Stimulated activated CD4-positive, alpha-beta T cell treated with anti-CD3 and anti-CD28 coated beads, TNF-alpha, amount 100 ng/mL, for 4 hours (primary cell): ENCODE measurements at places on chromosomes 2 and 18.

- no peak for DNase-seq
Observed at GRCh38 chr2:159516241-159516758, 100.0 kb downstream of the BAZ2B start.

GRCh38 chr2:208294482-208295024 is 28.5 kb downstream of the PIKFYVE start:
- DNase-seq = no peak

- DNase-seq = no peak
Observed at GRCh38 chr2:15845737-15846405, 94.5 kb upstream of the MYCN start.

DNA sequence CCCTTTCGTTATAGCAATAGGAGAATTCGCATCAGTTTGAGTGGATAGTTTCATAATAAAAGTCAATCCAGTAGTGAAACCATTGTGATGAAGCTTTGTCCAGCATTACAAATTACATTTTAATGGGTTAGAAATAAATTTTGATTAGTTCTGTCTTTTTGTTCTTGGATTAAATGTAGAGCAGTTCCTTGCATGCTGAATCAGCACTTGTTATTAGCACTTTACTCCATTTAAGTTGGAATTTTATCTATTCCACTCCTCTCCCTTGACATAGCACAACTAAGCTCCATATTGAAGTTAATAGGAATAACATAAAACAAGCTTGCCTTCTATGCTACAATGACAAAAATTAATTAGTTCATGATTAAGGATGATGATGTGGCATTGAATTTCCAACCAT is 624.1 kb downstream of the CCDC85A start:
- no peak for DNase-seq

DNA sequence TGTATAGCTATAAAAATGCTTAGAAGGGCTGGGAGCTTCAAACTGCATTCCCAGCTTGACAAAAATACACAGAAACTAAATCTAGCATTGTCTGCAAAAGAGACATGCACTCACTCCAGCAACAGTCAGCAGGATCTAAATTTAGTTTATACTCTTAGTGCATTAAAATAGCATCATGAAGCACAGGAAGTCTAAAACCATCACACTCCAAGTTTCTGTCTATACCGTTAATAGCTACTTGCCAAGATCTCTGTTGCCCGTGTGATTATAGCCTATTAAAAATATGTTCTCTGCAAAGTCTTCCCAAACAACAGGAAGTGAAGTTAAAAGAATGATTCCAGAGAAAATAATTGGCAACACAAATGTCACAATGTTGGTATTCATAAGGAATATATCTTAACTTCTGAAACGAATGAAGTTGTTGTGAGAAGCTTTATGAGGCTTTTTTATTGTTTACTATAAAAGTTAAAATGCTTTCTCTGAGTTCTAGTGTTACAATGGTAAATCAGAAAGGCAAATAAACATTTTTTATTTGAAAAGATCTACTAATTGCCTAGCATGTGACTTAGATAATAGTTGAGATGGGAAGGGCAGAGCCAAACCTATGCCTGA is 184.2 kb downstream of the ZNF385B start:
- DNase-seq = no peak

GRCh38 chr2:168639018-168639417 is 163.4 kb upstream of the NOSTRIN start:
- no peak for DNase-seq

- DNase-seq = no peak
Observed at GRCh38 chr18:12434541-12434929, 26.8 kb downstream of the PRELID3A start.

GRCh38 chr2:183063083-183063482 is 15.5 kb upstream of the DUSP19 start:
- no peak for DNase-seq

DNA sequence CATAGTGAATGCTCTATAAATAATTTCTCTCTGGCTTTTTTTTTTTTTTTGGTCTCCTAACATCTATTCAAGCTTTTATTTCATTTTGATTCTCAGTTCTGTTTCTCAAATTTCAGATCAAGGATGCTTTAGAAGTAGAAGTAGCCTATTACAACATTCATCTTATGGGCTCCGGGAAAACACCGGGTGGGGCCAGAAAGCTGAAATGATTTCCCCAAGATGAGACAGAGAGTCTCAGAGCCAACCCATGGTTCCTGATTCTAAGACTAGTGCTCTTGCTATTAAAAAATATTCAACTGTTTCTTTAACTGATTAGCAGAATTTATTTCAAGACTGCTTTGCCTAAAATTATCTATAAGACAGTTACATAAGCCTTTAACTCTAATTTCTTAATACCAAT is 147.2 kb upstream of the CCDC68 start:
- DNase-seq = no peak

GRCh38 chr2:167761465-167762136 is 485.8 kb downstream of the STK39 start:
- no peak for DNase-seq

- no peak for DNase-seq
Observed at GRCh38 chr2:156779416-156780120, 343.4 kb downstream of the GPD2 start.

GRCh38 chr2:15588329-15588919 is 3.2 kb upstream of the DDX1 start:
- DNase-seq = no peak

DNA sequence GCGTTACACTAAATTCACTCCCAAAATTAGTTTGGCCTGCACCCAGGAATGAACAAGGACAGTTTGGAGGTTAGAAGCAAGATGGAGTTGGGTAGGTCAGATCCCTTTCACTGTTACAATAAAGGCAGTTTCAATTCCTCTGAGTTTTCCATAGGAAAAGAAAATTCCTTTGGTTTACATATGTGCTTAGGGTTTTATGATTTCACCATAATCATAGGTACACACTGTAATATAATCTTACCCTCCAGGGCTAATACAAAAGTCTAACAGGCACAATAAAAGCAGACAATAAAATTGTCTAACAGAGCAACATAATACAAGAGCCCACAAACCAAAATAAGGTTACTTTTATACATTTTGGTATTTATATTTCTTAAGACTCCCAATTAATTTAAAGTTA is 391.5 kb upstream of the KCNJ3 start:
- DNase-seq = no peak

- DNase-seq = no peak
Observed at GRCh38 chr2:127011231-127011661, 95.7 kb downstream of the BIN1 start.

DNA sequence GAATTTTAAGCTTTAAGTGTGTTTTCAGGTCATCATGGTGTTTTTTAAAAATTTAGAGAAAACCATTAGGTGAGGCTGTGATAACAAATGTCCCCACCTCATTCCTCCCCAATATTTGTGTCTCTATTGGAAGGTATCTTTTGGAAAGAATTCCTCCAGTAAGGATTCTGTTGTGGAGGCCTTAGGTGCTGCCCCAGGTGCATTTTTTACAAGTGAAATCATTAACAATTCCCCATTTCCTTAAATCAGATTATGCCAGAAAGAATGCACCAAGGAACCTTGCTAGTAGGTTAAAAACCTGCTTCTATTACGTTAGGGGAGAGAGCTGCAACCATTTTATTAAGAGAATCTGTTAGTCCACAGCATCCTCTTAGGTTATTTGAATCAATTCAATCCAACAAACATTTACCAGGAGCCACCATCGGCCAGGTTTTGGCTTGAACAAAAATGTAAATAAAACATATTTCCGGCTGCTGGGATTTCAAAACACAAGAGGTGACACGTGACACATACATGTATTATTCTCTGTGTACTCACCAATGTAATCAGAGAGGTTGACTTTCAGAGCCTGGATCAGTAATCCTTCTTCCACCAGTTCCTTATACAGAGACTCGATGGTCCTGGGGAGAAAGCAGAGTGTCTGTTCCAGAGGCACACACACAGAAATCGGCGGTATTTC is 112.5 kb upstream of the ASB18 start:
- no peak for DNase-seq

- no peak for DNase-seq
Observed at GRCh38 chr2:234827096-234827860, 124.5 kb upstream of the SH3BP4 start.

- DNase-seq = no peak
Observed at GRCh38 chr2:99480390-99480789, 9.4 kb downstream of the REV1 start.

- DNase-seq = no peak
Observed at GRCh38 chr2:152890736-152891135, 172.3 kb downstream of the ARL6IP6 start.

DNA sequence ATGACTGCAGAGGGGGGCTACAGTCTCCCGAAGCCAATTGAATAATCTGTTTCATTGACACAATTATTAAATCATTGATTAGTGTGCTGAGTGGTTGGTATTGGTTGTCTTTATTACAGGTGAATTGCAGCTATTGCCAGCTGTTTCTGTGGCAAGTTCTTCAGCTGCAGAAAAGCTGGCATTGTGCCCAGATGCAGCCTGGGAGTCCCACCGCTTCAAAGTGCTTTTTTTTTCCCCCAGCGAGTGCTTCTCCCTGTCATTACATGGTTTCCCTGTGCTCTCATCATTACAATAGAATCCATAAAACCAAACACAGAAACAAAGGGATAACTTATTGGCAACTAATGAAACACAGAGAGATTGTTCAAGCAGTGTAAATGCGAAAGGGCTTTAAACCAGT is 164.7 kb downstream of the GRB14 start:
- no peak for DNase-seq

DNA sequence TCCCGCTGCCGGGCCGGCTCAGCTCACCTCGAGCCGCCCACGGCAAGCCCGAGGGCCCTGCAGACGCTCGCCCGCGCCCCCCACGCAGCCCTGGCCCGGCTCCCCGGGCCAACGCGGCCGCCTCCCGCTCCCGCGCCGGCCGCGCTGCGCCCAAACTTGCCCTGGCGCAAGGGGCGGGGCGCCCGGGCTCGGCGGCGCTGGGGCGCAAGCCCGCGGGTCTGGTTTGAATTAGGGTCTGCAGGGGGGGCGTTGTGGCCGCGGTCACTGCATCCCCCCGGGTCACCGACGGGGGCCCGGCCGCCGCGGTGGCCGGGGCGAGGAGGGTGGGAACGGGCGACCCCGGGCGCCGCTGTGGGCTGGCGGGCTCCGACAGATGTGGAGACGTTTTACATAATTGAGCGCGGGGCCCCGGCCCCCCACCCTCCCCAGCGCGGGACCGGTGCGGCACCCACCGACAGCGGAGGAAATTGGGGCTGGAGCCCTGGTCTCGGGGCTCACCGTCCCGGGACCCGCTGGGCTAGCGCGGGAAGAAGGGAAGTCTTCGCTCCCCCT is 690 bp downstream of the SDC1 start:
- no peak for DNase-seq

DNA sequence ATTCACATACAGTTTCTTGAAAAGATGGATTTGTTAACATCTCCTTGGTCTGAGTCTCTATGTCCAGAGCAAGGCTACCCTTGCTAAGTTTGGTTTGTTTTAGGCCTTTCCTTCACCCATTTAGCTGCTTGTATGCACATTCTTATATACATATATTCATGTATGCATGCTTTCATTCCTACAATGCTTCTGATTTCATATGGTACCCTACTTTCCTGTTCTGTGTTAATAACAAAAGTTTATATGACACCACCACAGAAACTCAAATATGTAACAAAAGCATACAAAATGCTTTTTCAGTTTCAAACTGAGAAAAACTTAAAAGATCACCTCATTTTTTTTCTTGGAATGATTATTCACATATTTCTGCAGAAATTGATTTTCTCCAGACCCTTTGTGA is 39.4 kb downstream of the OSGEPL1 start:
- no peak for DNase-seq

DNA sequence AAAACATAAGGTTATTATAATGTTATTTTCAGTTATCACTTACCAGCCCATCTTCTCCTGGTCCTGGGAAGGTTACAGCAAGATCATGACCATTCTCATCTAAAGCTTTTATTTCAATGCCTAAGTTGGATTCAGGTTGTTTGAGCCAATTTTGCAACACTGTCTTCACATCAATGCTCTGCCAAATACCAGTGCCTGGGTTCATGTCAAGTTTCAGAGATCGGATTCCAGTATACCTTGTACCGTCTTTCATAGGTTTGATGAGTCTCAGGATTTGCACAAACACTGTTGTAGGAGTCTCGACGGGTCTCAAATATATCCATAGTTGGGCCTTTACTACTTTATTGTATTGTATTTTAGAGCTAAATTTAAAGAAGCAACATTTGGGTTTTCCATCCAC is 2.5 kb downstream of the MSTN start:
- DNase-seq = no peak

DNA sequence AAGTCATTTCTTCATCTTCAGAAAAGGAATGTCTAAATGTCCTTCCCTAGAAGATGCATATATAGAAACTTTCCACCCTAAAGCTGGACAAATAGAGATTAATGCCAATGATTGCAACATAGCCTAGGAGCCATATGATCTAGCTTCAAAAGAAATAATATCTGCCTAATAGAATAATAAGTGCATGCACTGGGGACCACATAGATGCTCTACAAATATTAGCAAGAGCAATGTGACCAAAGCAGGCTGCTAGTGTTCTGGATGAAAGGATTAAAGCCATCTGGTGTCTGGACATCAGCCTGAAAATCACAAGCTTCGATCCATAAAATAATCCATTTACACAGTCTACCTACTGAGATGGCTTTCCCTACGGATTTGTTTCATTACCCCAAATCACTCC is 280.1 kb upstream of the KLHL14 start:
- no peak for DNase-seq

DNA sequence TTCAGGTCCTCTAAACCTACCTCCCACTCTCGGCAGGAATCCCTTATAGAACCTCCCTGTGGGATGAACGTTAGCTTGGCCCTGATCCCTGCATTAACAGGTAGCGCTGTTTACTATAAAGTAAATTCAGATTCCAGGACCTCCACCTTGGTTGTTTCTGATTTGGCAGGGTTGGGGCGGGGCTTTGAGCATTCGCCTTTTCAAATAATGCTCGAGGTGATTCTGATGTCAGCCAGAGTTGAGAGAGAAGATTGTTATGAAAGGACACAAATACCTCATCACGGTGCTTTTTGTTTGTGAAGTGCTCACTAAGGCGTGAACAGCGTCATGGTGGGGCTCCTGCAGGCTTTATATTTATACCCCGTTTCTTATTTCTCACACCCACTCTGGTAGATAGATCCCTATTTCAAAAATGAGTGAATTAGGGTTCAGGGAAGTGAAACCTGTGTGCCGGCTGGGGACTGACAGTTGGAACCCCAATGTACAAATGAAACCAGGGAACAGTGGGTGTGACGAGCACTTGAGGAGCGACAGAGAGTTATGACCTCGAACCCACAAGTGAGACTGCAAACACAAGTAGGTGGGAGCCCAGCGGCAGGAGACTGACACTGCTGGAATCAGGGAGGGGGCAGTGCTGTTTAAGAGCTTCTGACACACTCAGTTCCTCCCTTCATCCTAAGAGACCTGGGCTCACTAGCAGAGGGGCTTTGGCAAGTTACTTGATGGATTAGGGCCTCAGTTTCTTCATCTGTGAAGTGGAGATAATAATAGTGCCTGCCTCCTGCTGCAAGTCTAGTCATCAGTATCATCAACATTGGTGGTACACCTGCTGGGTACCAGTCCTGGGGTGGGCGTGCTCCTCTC is 14.2 kb upstream of the CXCR4 start:
- peak; percentile 33 for DNase-seq

DNA sequence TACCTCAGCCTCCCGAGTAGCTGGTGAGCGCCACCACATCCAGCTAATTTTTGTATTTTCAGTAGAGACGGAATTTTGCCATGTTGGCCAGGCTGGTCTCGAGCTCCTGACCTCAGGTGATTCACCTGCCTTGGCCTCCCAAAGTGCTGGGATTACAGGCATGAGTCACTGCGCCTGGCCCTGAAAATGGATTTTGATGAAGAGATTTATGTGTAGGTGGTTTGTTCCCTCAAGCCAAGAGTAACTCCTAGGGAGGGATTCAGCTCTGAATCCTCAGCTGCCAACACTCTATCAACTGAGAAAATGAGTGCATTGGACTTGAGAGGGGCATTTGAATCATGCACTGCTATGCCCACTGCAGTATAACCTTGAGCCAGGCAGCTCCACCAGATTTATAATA is 17.5 kb upstream of the LIPG start:
- DNase-seq = no peak
